Left forelimb (tissue), 1 donor: ENCODE measurements at places on chromosomes 1 and 21.

- no peak for DNase-seq
Measured at GRCh38 chr1:216531263-216532239, 108.3 kb upstream of the USH2A start.

- DNase-seq: no peak
Measured at GRCh38 chr1:226365831-226366231, 42.1 kb downstream of the PARP1 start.

DNA sequence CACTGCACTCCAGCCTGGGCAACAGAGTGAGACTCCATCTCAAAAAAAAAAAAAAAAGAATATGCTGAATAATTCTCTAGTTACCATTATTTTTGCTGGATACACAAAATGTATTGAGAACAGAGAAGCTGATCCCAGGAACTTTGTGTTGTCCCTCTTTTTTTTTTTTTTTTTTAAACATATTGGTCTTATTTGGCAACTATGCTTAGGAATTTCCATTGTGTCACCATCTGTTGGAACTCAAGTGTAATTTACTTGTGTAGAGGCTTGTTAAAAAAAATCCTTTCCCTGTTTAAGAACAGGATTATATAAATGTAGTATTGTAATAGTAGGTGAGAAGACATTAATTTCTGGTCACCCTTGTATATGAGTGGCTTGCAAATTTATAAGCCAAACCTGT, 28.6 kb downstream of the CAMSAP2 start:
- no peak for DNase-seq

GRCh38 chr1:58047265-58047858, 499.2 kb downstream of the OMA1 start:
- DNase-seq: no peak

GRCh38 chr1:1371364-1371745, 3.7 kb downstream of the AURKAIP1 start:
- no peak for DNase-seq

DNA sequence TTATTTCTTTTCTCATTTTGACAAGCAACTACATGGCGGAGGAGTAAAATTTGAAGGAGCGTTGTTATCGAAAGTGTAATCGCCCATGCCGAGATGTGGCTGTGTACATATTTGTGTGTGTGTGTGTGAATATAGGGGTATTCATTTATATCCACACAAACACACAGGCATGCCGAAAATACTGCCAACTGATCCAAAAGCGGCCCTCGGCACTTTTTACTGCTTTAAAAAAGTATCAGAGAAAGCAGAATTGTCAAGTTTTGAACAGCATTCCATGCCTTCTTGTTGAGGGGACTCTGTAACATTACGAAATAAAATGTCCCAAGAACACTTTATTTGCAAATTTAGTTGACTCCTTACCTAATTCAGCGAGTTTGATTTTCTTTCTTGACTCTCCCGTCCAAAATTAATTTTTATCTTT, 1.1 kb downstream of the PBX1 start:
- DNase-seq: no peak

DNA sequence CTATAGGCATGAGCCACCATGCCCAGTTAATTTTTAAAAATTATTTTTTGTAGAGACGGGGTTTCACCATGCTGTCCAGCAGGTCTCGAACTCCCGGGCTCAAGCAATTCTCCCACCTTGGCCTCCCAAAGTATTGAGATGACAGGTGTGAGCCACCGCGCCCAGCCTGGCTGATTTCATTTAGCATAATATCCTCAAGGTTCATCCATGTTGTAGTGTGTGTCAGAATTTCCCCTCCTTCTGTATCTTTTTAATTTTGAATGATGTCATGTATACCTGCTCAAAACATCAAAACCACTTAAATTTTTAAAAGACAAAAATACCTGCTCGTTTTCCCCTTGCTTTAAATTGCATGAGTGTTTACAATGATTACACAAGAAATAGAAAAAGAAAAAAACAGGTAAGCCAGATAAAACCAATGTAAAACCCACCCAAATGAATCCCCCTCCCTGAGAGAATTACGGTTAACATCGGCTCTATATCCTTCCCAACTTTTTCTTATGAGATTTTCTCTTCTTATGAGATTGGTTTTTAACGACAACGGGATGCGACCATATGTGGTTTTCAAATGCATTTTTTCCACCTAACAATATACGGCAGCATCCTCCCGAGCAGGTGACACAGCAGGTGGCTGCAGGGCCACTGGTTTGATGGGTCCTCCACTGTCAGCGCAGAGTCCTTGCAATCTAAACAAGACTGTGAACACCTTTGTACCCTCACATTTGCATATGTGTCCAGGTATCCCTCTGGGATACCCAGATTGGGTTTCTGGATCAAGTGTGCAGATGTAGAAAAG, 22.1 kb downstream of the IFFO2 start:
- DNase-seq: no peak

DNA sequence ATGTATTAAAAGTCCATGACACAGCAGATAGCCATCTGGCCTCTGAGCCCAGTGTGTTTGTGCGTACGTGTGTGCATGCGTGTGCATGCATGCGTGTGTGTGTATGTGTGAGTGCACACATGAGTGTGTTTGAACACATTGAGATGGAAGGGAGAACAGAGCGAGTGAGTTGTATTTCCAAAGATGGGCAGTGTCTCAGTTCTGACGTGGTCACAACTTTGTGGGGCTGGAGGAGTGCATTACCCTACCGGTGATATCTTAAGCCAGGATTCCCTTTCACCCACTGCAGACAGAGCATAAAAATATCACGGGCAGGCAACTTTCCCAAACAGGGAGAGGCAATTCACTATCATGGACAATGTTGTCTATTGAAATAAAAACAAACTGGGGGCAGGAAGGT, 27.8 kb downstream of the IRF2BP2 start:
- no peak for DNase-seq

DNA sequence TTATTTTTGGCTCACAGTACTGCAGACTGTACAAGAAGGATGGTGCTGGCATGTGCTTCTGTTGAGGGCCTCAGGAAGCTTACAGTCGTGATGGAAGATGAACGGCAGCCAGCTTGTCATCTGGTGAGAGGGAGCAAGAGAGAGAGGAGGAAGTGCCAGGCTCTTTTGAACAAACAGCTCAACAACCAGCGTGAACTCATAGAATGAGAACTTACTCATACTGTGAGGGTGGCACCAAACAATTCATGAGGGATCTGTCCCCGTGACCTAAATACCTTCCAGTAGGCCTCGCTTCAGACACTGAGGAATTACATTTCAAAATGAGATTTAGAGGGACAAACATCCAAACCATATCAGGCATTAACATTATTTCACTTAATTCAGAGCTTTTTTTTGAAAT, 84.7 kb downstream of the PKN2 start:
- DNase-seq: no peak

DNA sequence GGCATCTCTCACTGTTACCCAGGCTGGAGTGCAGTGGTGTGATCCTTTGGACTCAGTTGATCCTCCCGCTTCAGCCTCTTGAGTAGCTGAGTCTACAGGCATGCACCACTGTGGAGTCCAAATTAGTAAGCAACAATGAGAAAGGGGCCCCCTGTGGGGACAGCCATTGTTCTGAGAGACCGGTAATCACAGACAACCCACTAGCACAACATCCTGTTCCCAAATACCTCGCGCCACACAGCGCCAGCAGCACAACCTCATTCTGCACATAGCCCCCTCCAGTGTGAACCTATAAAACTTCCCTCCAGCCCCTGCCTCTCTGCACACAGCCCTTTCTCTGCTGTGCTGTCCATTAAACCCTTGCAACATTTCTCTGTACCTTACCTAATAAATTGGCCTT, 226.4 kb downstream of the DYRK1A start:
- no peak for DNase-seq

DNA sequence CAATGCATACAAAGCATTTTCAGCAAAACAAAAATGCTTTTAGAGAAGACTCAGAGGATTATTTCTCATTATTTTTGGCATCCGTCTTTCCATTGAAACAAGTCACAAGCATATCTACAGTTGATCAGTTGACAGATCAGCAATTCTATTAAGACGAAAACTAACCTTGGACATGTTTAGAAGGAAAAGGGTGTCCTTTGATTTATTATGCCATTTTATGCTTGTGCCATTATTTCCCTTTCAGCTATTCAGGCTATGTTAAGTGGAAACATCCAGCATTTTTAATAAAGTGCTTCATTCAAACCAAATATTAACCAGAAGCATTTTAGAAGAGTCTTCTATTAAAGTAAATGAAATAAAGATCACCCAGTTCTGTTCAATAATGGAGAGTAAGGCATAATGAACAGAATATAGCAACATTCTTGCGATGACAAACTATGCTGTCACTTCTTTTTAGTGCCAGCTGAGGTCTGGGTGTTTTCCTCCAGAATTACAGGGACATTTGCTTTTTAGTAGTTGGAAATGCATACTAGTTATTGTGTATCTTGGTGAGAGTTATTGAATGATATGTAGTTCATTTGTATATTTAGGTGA, 481.4 kb downstream of the PLA2G4A start:
- no peak for DNase-seq

GRCh38 chr1:217919683-217920388, 288.7 kb downstream of the SPATA17 start:
- DNase-seq: no peak

DNA sequence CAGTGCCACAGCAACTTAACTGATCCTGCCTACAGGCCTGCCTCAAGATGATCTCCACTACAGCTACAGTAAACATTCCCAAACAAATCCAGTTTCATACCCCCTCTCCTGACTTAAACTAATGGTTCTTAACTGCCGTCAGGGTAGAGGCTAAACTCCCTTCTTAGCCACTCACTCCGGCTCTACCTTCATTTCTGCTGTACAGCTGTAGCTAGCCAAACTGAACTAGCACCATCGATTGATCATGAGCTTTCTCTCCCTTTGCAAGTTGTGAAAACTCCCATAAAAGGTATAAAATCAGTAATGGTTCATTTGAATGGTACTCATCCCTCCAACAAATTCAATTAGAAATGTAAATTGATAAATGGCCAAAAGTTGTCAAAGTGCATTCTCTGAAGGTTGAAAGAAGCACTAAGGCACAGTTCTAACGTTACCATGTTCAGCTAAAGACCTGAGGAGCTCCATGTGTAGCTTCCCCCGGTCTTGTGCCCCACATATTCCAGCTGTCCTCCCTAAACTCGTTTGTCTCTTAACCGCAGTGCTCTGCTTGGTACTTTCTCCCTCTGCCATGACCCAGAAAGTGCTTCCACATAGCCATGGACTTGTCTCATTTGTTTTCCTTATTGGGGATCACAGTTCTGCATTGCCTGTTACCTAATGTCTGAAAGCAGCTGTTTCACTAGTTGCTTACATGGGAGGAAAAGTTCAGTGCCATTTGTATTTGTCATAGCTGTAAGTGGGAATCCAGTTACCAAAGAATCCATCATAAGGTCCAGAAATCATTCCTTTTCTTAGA, 49.8 kb downstream of the DHX9 start:
- no peak for DNase-seq

DNA sequence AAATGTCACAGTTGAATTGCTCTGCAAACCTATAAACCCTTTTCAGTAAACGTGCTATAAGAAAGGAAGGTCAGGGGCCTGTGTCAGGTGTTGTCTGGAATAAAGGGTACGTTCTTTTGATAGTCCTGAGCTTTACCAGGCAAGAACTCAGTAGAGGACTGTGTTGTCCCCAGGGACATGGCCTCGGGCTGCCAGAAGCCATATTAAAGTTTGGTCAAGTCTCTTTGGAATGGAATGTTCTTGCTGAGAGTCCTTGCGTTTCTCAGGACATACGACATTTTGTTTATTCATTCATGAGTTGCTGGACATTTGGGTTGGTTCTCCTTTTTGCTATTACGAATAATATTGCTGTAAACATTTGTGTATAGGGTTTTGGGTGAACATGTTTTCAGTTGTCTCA, 16.8 kb downstream of the VPS13D start:
- no peak for DNase-seq

DNA sequence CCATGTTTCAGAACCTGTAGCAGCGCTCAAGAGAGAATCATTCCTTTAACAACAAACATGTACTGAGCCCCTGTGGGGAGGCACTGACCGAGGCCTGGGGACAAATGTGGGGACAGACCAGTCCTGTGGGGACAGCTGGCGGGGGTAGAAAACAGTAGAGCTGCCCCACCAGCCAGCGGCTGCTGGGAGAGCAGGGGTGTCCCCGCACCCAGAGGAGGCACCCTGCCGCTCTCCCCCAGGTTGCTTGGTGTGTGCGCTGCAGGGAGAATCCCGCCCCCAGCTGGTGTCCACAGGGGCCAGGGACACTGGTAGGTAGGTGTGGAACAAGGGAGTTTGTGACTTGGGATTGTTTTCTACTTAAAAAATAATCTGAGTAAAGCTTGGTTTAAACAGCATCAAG, 62.1 kb downstream of the ADARB1 start:
- no peak for DNase-seq

DNA sequence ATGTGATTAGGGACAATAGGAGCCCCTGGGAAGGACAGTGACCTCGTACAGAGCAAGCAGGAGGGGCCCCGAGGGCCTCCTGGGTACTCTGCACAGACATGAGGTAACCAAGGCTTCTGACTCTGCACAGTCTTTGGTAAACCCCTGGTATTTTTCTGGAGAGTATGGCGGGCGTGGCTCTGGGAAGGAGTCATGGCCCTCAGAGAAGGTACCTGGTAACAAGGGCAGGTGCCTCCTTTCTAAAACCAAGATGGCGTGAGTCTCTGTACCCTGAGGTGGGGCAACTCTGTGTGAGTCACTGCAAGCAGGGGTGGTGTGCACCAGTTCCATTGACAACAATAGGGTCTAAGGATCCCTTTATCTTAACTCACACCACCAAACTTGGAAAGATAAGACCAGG, 39.9 kb upstream of the SLC19A1 start:
- peak; percentile 15 for DNase-seq

GRCh38 chr1:43968348-43968948, 1.4 kb upstream of the DPH2 start:
- no peak for DNase-seq

DNA sequence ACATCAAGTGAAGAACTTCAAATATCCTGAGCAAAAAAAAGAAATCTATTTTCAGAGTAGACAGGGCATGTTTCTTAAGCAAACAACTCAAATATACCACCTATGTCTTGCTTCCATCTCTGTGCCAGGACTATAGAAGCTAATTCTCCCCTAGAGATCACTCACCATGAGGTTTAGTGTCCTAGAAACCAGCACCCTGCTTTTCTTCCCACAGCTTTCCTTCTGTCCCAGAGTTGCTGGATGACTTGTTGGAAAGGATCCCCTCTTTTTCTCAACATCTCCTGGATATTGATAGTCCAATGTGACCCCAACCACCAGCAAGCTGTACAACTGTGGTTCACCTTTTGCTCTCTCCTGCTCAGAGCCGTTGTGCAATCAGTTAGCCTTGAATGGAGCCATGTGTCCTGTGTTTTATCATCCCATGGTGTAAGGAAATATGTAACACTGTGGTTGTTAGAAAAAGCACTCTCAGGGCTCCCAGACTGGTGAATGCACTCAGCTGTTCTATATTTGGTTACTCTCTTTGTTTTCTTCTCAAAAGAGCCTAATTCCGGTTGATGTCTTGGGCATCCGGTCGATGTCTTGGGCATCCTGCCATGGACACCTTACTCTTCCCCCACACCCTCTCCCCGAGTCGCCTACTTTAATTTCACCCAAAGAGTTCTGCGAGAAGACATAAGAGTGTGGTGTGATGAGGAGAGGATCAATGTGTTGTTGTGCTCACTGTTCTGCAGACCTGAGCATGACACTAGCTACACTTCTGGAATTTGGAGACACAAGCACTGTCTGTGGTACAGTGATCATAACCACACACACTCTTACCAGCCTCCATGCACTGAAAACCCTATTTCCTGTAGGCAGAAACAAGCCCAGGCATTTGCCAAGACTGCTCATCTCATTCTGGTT, 1.7 kb downstream of the TNFSF4 start:
- DNase-seq: no peak
